A549 (cell line): ENCODE measurements at places on chromosomes 13 and 19. TPM values are rescaled to one million over a fixed set of nuclear protein-coding genes. Genes with fewer than 3 reads are reported as not detected.

GRCh38 chr19:703651-704446 lies 4.9 kb upstream of the PALM start:
- peak; percentile 85 for DNase-seq

DNA sequence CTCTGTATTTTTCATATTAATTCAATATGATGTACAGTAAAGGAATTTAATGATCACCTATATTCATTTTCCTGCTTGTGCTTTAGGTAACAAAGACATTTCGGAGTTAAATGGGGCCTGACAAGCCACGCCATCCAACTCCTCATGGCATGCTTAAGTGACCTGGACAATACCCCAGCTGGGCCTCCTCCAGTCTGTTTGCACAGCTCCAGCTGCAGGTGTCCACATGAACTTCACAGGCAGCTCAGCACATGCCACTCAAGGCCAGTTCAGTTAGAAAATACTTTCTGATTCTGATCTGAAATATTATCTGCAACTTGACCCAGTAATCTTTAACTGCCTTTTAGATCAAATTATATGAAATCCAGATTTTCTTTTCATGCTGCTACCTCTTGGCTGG lies 89.6 kb upstream of the SLC15A1 start:
- DNase-seq, result no peak

- DNase-seq, result no peak
Measured at GRCh38 chr13:43359536-43359935, 336.1 kb downstream of the DNAJC15 start.

The KLK8 gene
- polyA plus RNA-seq, result not detected in 3 replicates

GRCh38 chr13:27170221-27170515 lies 1.4 kb downstream of the USP12 start:
- no peak for DNase-seq

The MEIOSIN gene
- polyA plus RNA-seq, result 0.04 TPM in 1 of 3 replicates, not detected in the others

The SIAH3 gene
- not detected in 3 replicates for polyA plus RNA-seq

DNA sequence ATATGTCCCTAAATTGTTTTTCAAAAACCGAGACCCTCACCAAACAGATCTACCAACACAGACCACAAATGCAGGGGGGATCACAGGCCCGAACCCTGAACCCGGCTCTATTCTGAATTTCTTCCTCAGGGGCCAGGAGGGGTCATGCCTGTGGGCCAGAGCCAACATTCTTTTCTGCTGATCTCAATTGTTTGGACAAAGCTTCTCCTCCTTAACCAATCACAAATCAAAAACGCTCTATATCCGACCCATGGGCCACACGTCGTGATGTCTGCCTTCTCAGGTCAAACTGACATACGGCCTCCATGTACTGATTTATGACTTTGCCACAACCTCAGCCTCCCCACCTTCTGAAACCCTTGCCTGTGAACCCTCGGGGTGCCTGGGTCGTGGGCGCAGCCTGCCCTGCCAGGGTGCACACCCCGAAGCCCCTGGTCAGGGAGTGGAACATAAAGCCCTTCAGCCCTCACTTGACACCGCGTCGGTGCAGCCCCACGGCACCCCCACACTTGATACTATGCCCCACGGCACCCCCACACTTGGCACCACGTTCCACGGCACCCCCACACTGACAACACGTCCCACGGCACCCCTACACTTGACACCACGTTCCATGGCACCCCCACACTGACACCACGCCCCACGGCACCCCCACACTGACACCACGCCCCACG lies 58.4 kb upstream of the C13orf46 start:
- DNase-seq, result no peak

- DNase-seq, result peak; percentile 61
Measured at GRCh38 chr13:51801631-51802099, 2.3 kb downstream of the DHRS12 start.

DNA sequence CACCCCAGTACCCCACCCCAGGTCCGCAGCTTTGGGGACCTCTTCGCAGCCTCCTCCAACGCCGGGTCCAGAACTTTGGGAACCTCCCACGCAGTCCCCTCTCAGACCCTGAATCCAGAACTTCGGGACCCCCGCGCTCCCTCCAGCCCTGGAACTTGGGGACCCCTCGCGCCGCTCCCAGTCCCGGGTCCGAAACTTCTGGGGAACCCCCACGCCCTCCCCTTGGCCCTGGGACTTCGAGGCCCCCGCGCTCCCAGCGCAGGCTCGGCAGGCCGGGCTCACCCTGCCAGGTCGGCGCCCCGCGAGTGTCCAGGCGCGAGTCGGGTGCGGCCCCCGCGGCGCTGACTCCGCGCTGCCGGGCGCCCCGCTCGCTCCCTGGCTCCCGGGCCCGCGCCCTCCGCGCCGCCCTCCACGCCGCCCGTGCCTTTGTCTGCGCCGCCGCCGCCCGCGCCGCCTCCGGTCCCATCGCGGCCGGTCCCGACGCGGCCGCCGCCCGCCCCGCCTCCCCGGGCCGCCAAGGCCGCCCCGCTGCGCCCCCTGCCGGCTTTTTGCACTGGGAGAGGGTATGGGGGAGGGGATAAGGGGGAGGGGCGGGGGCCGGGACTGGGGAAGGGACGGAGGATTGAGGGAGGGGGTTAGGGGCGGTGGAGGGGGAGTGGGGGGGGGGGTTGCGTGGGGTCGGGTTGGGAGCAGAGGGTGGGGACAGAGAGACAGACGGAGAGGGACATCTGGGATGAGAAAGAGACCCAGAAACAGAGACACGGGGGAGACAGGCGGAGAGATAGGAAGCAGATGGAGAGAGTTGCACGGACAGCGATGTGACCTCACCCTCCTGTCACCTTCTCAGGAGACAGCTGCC lies at the start of gene HOMER3:
HOMER3 (minus strand) TSS at position 449 of the 859 bp plus-strand sequence. CDS start 2,235 bp downstream, outside the sequence.
- DNase-seq, result peak; percentile 36

GRCh38 chr13:21957833-21958232 lies 287.0 kb downstream of the FGF9 start:
- DNase-seq, result no peak

GRCh38 chr19:18386543-18387271 lies 749 bp downstream of the GDF15 start:
- DNase-seq, result peak; percentile 46

GRCh38 chr13:21901811-21902708 lies 231.2 kb downstream of the FGF9 start:
- no peak for DNase-seq
